ENCODE measurements at places on chromosomes 12 and 14. TPM values are rescaled to one million over a fixed set of nuclear protein-coding genes. Genes with fewer than 3 reads are reported as not detected.

The DNAJC22 gene
- 0.14 TPM for total RNA-seq

The GLS2 gene
- 14.8 TPM for total RNA-seq

The GUCY2C gene
- total RNA-seq: 3.4 TPM

The CRIP1 gene
- 9.0 TPM for total RNA-seq

The COL2A1 gene
- 24.3 TPM for total RNA-seq

DNA sequence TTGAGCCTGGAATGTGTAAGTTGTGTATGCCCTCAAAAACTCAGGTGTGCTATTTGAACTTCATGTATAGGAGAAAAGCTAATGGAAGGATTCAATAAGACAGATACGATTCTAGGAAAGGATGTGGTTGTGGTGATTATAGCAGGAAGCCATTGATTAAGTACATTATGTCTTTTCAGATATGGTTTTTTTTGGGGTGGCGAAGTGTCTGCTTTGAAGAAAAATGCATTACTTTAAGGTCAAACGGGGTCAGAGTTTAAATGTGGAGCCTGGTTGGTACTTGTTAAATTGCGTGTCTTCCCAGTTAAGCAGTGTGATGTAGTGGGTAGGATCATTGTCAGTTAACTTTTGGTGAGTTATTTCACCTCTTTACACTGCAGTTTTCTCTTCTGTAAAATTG is 13.0 kb upstream of the NUP107 start:
- DNase-seq: no peak

- no peak for DNase-seq
Measured at GRCh38 chr12:54273981-54274380, 5.9 kb downstream of the CBX5 start.

- no peak for DNase-seq
Measured at GRCh38 chr14:72700338-72701236, 193.3 kb downstream of the DPF3 start.

- peak; percentile 8 for DNase-seq
Measured at GRCh38 chr12:109731806-109732205, 18.2 kb downstream of the FAM222A start.

DNA sequence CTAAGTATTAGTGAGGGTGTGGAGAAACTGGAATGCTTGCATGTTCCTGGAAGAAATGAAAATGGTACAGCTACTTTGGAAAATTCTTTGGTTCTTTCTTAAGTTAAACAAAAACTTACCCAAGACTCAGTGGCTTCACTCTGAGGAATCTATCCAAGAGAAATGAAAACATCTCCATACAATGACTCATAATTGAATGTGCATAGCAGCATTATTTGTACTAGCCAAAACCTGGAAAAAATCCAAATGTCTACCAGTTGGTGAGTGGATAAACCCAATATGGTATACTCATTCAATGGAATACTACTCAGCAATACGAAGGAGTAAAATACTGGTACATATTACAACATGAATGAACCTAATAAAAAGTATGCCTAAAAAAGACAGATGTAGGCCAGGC is 18.0 kb upstream of the CRACR2A start:
- no peak for DNase-seq

Data from WTC11 (cell line).